Right renal cortex interstitium (tissue), 3 donors: ENCODE measurements at places on chromosomes 11 and 22.

DNA sequence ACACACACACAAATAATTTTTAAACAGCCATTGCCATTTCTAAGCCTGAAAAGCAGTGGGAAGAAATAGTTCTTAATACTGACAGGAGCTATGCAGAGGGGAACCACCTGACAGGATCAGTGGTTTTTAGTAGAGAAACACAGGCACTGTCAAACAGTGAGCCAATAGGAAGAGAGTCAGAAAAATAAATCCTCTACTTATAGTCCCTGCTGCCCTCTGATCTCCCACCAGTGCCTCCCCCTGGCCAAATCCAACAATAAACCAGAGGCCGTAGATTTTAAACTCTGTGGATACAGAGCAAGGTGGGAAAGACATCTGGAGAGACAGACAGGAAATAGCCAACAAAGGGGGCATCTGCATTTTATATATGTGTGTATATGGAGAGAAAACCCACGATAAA, 7.9 kb upstream of the OR56B4 start:
- no peak for DNase-seq

- no peak for DNase-seq
These were observed 34.4 kb downstream of the PRCP start for GRCh38 chr11:82865841-82866240.

DNA sequence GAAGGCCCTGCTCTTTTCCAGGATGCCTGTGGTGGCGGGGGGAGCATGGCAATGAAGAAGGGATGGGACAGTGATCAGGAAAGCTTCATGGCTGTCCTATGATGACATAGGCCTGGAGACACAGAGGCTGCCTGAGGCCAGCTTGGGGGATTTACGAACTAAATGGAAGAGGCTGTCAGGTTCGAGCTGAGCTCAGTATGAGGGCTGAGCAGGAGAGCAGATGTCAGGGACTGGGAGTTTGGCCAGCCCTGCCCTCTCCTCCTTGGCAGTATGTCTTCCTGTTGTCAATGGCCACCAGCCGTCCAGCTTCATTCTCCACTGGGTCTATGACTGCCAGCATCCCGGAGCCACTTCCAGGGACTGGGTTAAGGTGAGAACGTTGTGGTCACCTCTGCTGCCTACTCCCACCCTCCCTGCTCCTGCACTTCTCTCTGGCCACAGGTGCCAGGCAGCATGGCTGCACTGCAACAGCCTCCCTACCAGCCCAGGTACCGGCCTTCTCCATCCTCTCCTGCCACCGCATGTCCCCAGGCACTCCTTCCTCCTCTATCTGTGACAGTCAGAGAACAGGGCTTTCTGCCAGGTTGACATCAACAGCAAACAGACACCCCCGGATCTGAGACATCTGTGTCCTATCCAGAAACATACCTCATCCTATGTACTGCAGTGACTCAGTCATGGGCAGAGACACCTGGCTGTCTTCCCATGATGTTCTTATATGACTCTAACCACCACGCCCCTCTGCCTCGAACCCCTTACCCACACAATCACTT, 75.1 kb downstream of the KIRREL3 start:
- no peak for DNase-seq

GRCh38 chr11:36241497-36241896, 47.7 kb downstream of the COMMD9 start:
- no peak for DNase-seq

- DNase-seq = no peak
These were observed 67.4 kb upstream of the B3GAT1 start for GRCh38 chr11:134479206-134480135.

- no peak for DNase-seq
These were observed 2.4 kb downstream of the IFITM10 start for GRCh38 chr11:1747753-1748635.

DNA sequence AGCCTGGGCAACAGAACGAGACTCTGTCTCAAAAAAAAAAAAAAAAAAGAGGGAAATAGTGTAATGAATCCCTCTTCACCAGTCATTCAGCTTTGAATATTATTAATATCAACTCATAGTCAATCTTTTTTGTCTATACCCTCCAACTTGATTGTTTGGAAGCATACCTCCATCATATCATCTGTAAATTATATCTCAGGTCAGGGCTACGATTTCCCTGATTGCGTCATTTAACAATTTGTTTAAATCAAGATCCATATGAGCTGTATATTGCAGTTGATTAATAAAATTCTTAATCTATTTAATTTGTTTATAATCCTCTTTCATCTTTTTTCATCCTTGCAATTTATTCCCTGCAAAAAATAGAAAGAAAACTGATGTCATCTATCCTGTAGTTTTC, 60.2 kb downstream of the USP47 start:
- no peak for DNase-seq

DNA sequence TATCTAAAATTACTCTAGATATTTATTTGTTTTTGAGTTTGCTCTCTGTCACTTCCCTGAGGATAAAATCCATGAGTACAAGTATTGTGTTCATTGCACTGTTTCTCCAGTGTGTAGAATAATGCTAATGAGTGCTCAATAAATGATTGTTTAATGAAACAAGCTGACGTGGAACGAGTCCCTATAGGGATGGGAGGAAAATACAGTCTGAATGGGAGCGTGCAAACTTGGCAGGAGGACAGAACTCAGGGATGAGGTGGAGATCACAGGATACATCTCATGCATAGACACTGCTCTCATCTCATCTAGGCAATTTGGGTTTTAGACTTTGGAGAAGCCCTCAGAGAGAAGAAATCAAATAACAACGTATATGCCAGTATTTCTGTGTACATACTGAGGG, 58.4 kb upstream of the ZC3H12C start:
- no peak for DNase-seq

- no peak for DNase-seq
These were observed 23.7 kb downstream of the INCENP start for GRCh38 chr11:62147545-62147944.

DNA sequence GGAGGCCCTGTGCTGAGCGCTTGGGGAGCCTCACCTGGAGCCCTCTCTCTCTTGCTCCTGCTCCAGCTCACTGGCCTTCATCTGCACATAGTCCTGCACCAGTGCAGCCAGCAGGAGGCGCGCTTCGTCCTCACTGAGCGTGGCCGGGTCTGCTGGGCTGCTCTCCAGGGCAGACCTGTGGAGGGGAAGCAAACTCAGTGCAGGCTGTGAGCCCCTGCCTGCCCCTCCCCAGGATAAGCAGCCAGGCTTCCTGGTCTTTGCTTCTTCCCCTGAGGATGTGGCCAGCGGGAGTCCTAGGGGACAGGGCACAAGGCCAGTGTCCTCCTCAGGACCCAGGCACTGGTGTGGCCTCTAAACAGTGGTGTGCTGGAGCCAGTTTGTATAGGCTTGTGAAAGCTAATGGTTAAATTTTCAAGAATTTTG, 2.2 kb downstream of the CALCA start:
- DNase-seq = no peak

- no peak for DNase-seq
These were observed 18.4 kb downstream of the B3GAT1 start for GRCh38 chr11:134393638-134394037.

DNA sequence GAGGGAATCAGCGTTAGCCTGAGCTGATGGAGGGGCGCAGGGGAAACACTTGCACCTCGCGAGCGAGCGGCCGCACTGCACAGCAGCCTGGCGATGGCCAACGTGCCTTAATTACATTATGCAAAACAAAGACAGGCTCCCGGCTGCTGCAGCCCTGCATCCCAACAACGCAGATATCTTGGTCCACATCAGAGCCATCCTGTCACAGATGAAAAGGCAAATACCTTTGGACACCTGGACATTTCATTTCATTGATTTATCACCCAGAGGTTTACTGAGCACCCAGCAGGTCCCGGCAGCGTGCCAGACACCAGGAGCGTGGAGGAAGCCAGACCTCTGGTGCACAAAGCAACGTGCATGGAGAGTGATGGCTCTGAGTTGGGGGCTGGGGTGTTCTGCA, 843.0 kb downstream of the TBC1D22A start:
- DNase-seq = no peak

GRCh38 chr22:39665229-39665628, 94.7 kb downstream of the CACNA1I start:
- no peak for DNase-seq

DNA sequence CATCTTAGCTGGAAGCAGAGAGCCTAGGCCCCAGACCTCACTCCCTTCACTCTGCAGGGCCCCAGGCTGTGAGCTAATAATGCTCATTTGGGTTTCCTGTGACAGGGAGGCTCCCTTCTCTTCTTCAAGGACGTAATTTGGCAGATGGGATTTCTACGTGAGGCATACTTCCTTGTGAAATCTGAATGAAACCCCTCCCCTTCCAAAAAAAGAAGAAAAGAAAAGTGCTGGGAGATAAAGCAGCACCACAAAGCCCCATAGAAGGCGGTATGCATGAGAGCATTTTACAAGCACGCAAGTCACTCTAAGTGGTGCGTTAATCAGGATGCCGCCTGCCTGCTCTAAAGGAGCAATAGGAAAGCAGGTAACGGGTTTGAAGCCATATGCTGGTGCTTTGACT, 5.7 kb downstream of the P2RX3 start:
- no peak for DNase-seq
